ENCODE measurements at places on chromosomes 2 and 18.

DNA sequence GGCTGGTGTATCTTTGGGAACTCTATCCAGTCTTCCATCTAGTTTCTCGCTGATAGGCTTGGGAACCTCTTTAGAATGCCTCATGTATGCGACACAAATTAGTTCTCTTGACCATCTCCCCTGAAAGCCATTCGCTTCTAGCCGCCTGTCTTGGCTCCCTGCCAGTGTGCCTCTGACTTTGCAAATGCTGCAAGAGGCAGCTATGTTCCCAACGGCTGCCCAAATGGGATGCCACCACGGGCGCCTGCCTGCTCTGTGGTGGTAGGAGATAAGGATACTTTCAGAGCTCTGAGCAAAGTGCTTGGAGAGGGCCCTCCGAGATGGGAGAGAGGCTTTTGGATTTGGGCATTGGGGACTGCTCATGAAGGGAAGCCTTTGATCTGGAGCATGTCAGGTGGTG is 77.7 kb upstream of the IGFBP5 start:
- no peak for DNase-seq

GRCh38 chr2:197263077-197263476 is 47.5 kb downstream of the ANKRD44 start:
- no peak for DNase-seq

DNA sequence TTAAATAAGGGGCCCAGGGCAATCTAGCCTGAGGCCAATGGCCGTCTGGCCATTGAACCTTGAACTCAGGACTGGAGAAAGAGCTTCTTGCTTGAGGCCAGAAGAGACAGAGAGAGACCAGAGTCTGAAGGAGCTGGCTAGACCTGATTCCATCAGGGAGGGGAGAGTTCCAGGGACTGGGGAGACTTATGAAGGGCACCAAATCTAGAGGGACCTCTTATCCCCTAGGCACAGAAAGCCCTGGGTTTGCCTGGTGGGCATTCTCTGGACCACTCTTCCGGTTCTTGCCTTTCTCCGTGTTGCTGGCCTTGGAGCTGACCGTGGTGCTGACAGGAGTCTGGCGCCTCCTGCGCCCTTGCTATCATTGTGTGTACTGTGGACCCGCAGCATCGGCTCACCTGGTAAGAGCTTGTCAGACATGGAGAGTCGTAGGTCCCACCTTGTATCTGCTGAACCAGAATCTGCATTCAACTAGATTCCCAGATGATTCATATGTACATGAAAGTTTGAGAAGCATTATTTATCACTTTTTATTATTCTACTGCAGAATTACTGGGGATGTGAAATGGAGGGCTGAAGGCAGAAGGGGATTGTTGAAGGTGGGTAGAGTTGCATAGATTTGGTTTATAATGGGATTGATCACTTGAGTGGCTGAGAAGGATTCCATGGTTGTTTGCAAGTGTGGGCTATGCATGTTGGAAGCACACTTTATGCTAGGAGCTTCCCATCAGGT is 4.3 kb upstream of the TRPM8 start:
- DNase-seq: no peak

GRCh38 chr18:29883114-29883513 is 1159.4 kb downstream of the DSC3 start:
- no peak for DNase-seq

- no peak for DNase-seq
Observed at GRCh38 chr2:21052044-21052443, 8.2 kb upstream of the APOB start.

- DNase-seq: no peak
Observed at GRCh38 chr2:120576509-120577474, 158.9 kb upstream of the GLI2 start.

- DNase-seq: no peak
Observed at GRCh38 chr2:205658572-205658971, 23.7 kb upstream of the NRP2 start.

DNA sequence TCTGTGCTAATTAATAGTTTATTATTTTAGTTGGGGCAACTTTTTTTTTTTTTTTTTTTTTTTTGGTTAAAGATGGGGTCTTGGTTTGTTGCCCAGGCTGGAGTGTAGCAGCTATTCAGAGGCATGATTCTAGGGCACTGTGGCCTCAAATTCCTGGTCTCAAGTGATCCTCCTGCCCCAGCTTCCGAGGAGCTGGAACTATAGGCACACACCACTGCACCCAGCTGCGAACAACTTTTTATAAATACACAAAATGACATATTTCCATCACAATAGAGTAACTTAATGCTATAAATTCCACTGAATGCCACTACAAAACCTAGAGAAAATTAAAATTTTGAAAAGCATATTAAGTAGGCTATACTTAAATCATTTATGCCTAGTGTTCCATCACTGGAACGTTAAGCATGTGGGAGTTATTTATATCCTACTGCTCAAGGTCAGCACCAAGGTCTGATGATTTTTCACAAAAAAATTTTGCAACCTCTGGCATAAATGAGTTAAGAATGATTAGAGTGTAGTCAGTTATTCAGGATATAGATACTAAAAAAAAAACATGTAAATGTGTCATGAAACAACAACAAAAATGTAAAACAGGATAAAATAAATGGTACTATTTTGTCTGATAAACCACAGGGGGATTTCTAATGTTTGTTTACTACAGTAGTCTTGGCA is 46.8 kb downstream of the GFPT1 start:
- DNase-seq: no peak

GRCh38 chr2:134348239-134348638 is 94.4 kb downstream of the MGAT5 start:
- DNase-seq: no peak

DNA sequence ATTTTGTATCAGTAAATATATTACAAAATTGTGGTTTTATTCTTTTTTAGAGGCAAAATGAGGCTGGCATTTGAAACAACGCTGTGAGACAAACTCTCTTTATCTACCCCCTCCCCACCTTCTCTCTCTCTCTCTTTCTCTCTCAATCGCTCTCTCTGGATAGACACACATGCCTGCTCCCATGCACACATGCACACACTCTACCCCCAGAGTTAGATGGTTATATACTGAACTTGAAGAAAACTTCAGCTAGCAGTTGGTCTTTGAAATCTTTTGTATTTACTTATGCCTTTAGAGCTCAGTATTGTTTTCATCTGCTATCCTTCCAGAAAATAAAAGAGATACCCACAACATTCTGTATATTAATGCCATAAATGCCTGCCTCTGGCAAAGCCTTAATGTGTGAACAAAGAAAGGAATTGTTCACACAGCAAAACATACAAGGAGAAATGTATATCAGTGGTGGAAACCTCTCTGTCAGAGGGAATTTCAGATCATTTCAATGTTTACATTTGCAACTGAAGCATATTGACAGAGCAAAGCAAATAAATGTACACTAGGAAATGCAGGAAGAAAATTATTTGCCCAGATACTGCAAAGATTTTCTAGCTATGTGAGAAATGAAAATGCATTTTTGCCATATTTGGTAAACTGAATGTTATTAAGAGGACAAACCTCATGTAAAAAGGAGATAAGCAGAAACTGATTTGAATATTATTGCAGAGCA is 217.0 kb upstream of the UBE2E3 start:
- no peak for DNase-seq

GRCh38 chr2:169172151-169172735 is 102.9 kb downstream of the DHRS9 start:
- no peak for DNase-seq

All from Ammon's horn (tissue), 1 donor.